Epithelial cell of proximal tubule (primary cell): ENCODE measurements at places on chromosomes 2 and 18. TPM values are rescaled to one million over a fixed set of nuclear protein-coding genes. Genes with fewer than 3 reads are reported as not detected.

Gene SERPINB4
- total RNA-seq = not detected in 2 replicates

Gene DAPL1
- total RNA-seq = not detected in 2 replicates

Gene RETREG2
- total RNA-seq = 34.4 and 40.1 TPM in 2 replicates

Gene PPP1R1C
- total RNA-seq = 0.35 TPM in 1 of 2 replicates, not detected in the other

Gene SP110
- 10.1 and 11.7 TPM in 2 replicates for total RNA-seq

GRCh38 chr2:86787736-86788135 is 3.0 kb downstream of the CD8A start:
- DNase-seq = no peak

DNA sequence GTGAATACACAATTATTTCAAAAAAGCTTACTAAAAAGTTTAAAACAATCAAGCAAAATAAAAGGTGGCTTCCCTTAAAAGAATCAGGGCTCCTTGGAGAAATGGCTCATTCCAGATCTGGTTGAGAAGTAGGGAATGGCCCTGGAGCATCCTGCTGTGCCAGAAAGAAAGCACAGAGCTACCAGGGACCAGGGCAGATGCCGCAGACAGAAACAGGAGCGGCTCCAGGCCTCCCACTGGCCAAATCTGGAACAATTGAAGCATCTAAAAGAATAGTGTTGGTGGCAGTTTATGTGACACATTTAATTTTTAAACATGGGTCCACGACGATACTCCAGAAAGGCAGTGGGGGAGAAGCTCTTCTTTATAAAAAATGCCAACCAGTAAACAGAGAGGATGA is 75.5 kb downstream of the GBX2 start:
- no peak for DNase-seq

- no peak for DNase-seq
Observed at GRCh38 chr2:19292007-19292406, 66.4 kb downstream of the OSR1 start.

DNA sequence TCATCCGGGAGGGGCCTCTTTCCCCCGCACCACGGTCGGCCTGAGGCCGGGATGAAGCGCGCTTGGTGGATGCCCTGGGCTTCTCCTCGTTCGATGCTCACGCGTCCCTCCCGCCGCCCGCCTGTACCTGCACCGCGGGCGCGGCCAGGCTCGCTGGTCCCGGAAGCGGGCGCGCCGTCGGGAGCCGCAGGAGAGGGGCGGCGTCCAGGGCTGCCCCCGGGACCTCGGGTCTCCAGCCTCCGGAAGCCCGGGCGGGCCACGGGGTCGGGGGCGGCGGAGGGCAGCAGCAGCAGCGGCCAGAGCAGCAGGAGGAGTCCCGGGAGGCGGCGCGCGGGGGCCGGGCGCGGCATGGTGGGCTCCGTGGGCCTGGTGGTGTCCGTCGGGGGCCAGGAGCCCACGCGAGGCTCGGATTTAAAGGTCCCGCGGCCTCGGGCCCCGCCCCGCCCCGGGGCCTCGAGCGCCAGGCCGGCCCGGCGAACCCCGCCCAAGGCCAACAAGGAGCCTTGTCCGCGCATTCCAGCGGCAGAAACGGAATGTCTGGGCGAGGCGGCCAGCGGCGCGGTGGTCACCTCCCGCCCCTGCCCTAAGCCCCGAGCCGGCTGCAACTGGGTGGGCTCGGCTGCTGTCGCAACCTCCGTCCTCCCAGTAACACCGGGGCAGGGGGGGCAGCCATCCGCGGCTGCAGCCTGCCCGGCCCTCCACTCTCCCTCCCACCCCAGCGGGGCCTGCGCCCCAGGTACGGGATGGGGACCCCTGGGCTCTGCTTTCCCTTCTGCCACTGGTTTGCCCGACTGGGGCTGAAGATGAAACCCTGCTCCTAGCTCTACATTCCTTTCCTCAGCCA is at the start of gene MATN3:
Gene MATN3, minus strand, starts transcription at position 387 of the 844 bp plus-strand sequence. Its CDS starts 37 bp downstream, at position 350.
- DNase-seq = no peak

- DNase-seq = no peak
Observed at GRCh38 chr18:22052405-22053105, 116.8 kb upstream of the GATA6 start.

GRCh38 chr2:237223201-237223861 is 137.6 kb downstream of the COPS8 start:
- peak; percentile 97 for DNase-seq

GRCh38 chr2:10523406-10524189 is 75.5 kb upstream of the ODC1 start:
- no peak for DNase-seq

- DNase-seq = no peak
Observed at GRCh38 chr2:119315241-119315925, 51.3 kb downstream of the C2orf76 start.

- no peak for DNase-seq
Observed at GRCh38 chr2:23516520-23517256, 131.7 kb downstream of the KLHL29 start.

DNA sequence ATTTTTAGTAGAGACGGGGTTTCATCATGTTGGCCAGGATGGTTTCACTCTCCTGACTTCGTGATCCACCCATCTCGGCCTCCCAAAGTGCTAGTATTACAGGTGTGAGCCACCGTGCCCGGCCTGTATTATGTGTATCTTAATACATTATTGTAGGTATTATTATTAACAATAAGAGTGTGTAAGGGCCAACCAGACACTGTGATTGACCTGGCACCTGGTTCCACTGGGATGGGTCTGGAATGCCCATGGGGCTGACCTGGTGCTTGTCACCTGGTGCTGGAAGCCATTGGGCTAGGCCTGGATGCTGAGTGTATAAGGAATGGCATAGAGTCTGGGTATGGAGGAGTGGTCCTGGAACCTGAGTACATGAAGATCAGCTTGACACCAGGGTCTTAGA is 906.9 kb upstream of the TMEFF2 start:
- no peak for DNase-seq

GRCh38 chr2:212384027-212384426 is 154.6 kb downstream of the ERBB4 start:
- DNase-seq = no peak

DNA sequence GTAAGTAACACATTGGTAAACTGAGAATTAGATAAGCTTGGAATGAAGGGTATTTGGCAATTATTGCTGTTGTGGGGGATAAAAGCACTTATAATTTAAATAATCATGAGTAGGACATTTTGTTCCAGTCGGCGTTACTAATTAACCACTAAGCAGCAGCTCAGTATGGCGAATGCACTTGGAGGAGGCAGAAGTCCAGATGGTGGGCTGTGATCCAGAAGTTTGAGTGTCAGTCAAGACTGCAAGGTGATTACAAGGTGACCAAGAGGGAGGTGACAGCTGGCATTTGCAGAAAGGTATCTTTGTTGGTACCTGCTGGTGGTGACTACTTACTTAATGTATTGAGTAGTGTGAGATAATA is 643.6 kb upstream of the FAM98A start:
- no peak for DNase-seq

DNA sequence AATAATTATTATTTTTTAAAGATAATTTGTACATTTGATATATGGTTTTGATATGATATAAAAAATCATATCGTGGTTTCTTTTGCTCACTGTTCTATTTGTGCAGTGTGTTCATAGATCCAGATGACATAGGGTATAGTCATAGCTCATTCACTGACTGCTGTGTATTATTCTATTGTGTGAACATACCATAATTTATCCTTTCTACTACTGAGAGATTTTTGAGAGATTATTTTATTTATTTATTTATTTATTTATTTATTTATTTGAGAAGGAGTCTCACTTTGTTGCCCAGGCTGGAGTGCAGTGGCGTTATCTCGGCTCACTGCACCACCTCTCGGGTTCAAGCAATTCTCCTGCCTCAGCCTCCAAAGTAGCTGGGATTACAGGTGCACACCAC is 39.0 kb downstream of the FER1L5 start:
- no peak for DNase-seq

DNA sequence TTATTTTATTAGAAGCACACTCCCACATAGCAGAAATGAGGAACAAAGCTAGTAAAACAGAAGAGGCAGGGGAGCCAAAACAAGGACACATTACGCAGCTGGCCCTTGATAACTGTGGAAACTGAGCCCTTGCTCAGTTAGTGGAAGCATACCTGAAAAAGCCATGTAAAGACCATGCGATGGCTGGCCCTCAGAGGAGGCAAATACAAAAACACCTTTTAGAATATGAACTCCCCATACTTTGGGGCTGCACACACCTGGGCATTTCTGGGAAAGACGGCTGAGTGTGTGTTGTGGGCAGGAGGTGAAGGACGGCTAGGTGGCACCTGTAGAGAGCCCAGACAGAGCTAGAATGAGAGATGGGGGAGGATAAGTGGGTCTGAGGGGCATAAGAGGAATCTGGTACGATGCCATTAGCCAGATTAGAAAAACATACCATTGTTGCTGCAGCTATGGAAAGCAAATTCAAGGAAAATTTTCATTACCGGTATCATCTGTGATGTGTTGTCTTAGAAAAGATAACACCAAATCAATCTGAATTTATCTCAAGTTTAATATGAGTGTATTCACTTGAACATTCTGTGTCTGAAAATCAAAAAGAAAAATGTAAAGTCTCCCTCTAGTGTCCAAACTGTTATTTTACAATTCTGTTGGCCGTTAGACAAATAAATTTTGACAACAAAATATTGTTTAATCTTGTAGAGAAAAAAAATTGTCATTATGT is 45.2 kb upstream of the SULT1C3 start:
- no peak for DNase-seq

DNA sequence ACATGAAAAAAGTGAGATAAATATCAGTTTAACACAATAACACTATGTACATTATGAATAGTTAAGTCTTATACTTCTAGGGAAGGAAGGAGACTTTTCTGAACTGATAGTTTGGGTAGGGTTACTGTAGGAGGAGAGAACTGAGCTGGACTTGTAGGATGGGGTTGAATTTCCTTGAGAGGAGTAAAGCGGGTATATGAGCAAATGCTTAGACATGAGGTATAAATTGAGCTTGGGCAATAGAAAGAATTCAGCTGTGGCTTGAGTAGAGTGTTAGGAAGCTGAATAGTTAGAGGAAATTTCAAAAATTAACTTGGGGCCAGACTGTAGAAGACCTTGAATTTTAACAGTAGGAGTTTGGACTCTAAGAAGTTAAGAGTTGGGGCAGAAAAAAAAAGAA is 45.1 kb downstream of the LCLAT1 start:
- no peak for DNase-seq

DNA sequence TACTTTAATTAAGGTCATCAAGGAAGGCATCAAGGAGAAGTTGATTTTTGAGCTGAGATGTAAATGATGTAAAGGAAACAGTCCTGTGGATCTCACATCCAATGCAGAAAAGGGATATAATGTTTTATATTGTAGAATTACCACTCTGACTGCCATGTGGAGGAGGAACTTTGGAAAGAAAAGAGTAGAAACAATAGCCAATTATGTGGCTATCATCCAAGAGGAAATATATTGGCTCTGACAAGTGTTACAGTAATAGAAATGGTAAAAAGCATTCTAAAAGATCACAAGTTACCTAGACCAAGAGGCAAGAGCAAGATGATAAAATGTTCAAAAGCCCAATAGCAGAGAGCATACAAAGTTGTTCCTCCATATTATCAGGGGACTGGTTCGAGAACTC is 26.8 kb downstream of the BARD1 start:
- no peak for DNase-seq

DNA sequence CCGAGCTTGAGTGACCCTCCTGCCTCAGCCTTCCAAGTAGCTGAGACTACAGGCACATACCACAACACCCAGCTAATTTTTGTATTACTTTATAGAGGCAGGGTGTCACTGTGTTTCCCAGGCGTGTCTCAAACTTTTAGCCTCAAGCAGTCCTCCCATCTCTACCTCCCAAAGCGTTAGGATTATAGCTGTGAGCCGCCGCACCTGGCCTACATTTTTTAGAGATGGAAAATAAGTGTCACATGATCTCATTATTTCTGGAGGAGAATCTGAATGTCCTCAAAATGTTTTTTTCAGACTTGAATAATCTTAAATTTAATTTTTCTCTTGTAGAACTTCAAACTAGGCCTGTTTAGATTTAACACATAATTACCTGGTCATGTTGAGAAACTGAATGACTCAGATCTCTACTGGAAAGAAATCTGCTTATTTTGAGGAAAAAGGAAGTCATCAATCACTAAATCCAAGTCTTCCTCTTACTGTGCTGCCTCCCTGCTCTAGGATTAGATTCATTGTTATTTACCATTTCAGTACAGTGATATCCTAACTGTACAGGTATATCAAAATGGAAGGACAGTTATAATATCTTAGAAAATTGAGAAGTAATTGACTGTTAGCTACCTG is 92.4 kb downstream of the COX7A2L start:
- no peak for DNase-seq

- DNase-seq = no peak
Observed at GRCh38 chr2:114685102-114685501, 242.7 kb downstream of the DPP10 start.

DNA sequence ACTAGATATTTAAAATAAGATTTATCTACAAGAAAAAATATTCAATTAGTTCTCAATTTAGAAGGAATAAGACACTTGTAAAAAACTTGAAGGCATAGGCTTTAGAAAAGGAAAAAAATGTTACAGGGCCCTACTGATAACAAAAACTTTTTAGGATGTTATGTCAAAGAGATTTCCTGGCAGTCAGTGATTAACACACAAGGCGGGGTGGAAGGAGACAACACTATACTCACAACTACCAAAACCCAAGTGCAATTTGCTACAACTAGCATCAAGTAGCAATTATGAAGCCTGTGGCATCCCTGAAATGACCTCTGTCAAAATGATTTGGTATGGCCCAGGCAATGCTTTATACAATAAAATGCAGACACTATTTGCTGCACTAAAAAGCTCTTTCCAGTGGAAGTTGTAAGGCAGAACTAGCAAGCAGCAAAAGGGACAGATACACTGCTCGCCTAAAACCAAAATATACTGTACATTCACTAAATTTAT is 15.3 kb downstream of the STRN start:
- no peak for DNase-seq

GRCh38 chr2:145230546-145230945 is 710.6 kb upstream of the ZEB2 start:
- DNase-seq = no peak

DNA sequence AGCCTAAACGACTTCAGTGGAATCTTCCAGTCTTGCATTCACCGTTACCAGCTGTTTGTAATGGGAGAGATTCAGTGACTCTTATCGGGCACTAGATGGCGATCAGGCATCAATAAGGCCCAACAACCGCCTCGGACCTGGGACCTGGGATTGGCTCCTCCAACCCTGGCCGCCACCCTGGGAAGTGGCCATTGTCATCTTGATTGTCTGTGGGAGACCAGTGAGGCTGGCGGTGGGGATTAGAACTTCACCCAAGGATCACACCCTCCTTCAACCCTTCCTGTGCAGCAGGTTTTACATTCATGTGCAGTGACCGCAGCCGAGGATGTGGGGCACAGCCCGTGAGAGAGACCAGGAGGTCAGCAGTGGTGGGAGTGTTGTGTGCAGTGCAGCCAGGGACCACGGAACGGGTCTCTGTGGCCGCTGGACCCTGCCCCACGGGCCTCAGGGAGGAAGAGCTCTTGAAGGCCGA is 85.3 kb downstream of the SPP2 start:
- DNase-seq = no peak
